ENCODE measurements at places on chromosomes 7 and 10.

GRCh38 chr7:142174441-142174840, 62.9 kb downstream of the MGAM2 start:
- no peak for DNase-seq

- no peak for DNase-seq
Observed at GRCh38 chr10:75754096-75754831, 322.8 kb downstream of the LRMDA start.

DNA sequence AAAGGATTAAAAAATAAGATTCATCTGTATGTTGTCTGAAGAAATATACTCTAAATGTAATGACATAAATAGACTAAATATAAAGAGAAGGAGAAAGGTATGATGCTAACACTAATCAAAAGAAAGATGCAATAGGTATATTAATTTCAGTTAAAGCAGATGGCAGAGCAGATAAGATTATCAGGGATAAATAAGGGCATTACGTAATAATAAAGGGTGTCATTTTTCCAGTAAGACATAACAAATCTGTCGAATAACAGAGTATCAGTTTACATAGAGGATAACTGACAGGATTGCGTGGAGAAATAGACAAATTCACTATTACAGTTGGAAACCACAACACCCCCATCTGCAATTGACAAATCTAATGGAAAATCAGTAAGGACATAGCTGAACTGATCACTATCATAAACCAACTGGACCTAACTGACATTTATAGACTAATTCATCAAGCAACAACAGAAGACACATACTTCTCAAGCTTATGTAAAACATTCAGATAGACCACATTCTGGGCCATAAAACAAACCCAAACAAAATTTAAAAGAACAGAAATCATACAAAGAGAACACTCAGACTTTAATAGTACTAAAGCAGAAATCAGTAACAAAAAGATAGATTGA, 384.1 kb upstream of the COBL start:
- no peak for DNase-seq

- no peak for DNase-seq
Observed at GRCh38 chr10:62870866-62871265, 54.7 kb upstream of the EGR2 start.

GRCh38 chr10:123743441-123744223, 77.5 kb downstream of the GPR26 start:
- DNase-seq, result no peak

DNA sequence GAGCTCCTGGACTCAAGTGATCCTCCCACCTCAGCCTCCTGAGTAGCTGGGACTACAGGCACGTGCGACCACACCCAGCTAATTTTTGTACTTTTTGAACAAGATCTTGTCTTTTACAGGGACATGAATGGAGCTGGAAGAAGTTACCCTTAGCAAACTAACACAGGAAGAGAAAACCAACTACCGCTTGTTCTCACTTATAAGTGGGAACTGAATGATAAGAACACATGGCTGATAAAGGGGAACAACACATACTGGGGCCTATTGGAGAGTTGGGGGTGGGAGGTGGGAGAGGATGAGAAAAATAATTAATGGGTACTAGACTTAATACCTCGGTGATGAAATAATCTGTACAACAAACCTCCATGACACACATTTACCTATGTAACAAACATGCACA, 70.9 kb upstream of the INHBA start:
- no peak for DNase-seq

Measured in stimulated activated CD4-positive, alpha-beta T cell treated with anti-CD3 and anti-CD28 coated beads, TNF-alpha, amount 100 ng/mL, for 4 hours (primary cell).